ENCODE measurements at places on chromosomes 13 and 19. TPM values are rescaled to one million over a fixed set of nuclear protein-coding genes. Genes with fewer than 3 reads are reported as not detected.

GRCh38 chr19:1580957-1581356 is 11.7 kb downstream of the MBD3 start:
- DNase-seq = no peak

- DNase-seq = no peak
These were observed at the start of gene ELL for GRCh38 chr19:18521692-18522123. Gene ELL (minus strand): TSS chr19:18522070. CDS start chr19:18522055, 15 bp downstream.

GRCh38 chr19:40394816-40395210 is 4.8 kb upstream of the HIPK4 start:
- DNase-seq = no peak

The OBI1 gene
- total RNA-seq = 5.3 TPM

- no peak for DNase-seq
These were observed 923 bp downstream of the DOCK9 start for GRCh38 chr13:98976941-98977340.

The FNDC3A gene
- 30.7 TPM for total RNA-seq

GRCh38 chr13:35716186-35716585 is 239.7 kb upstream of the MAB21L1 start:
- DNase-seq = no peak

GRCh38 chr19:39252458-39252857 is 3.8 kb upstream of the IFNL4 start:
- no peak for DNase-seq

GRCh38 chr13:60398379-60398891 is 1.4 kb downstream of the TDRD3 start:
- DNase-seq = no peak

GRCh38 chr13:79309690-79310089 is 96.4 kb downstream of the RBM26 start:
- DNase-seq = no peak

DNA sequence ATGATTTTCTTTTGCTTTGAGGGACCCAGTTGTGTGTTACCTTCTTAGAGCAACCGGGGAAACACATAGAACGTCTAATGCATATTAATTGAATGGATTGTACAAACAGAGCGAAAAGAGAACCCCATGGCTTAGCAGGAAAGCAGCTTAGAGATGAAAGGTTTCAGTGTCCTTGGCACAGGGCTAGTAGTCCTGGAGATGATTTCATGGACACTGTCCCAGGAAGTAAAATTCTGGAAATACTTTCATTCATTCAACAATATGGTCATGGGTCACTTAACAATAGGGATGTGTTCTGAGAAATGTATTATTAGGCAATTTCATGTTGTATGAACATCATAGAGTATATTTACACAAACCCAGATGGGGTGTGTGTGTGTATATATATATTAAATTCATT is 9.7 kb upstream of the FUT2 start:
- DNase-seq = no peak
